ENCODE measurements at places on chromosomes 12 and 14.
A peak's percentile ranks its signal among the peaks of the same experiment; 100 is the strongest.

DNA sequence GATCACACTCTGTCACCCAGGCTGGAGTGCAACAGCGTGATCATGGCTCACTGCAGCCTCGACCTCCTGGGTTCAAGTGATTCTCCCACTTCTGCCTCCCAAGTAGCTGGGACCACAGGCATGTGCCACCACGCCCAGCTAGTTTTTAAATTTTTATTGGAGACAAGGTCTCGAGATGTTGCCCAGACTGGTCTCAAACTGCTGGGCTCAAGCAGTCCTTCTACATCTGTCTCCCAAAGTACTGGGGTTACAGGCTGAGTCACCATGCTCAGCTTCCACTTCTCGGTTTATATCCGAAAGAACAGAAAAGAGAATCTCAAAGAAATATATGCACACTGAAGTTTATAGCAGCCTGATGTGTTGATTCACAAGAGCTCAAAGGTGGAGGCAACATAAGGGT, 107.5 kb downstream of the SCARB1 start:
- no peak overlapping the region for H3K27ac ChIP-seq
- no peaks in the 10 kb centered on the region for H3K36me3 ChIP-seq
- no peaks in the 10 kb centered on the region for H3K4me1 ChIP-seq
- H3K27me3 ChIP-seq: no peaks in the 10 kb centered on the region
- no peak for DNase-seq

GRCh38 chr12:105378911-105379310, 48.4 kb downstream of the C12orf75 start:
- no peak overlapping the region for H3K27ac ChIP-seq
- H3K27me3 ChIP-seq: no peaks in the 10 kb centered on the region

DNA sequence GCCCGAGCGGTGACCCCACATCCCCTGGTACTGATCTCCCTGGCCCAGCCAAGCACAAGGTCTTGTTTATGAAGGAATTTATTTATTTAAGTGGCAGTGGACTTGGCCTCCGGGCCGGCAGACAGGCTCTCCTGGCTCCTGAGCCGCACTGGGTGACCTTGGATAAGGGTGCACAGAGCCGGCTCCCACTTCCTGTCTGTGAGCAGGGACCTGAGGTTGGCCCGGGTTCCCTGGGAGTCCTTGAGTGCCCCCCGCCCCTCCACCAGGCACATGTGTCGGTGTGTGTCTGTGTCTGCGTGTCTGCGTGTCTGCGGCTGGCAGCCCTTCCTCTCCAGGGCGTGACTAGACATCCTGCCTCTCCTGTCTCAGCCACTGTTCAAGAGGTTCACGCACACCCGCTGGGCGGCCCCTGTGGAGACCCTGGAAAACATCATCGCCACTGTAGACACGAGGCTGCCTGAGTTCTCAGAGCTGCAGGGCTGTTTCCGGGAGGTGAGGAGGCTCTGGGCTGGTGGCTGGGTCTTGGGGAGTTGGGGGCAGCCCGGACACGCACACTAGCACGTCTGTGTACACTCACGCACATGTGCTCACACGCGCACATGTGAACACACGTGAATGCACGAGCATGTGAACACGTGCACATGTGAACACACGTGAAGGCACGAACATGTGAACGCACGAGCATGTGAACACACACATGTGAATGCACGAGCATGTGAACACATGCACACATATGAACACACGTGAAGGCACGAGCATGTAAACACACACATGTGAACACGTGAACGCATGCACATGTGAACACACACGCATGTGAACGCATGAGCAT, 9.3 kb downstream of the TNFAIP2 start:
- DNase-seq: no peak
- no peaks in the 10 kb centered on the region for H3K27me3 ChIP-seq
- no peaks in the 10 kb centered on the region for H3K36me3 ChIP-seq
- H3K27ac ChIP-seq: no peak overlapping the region

DNA sequence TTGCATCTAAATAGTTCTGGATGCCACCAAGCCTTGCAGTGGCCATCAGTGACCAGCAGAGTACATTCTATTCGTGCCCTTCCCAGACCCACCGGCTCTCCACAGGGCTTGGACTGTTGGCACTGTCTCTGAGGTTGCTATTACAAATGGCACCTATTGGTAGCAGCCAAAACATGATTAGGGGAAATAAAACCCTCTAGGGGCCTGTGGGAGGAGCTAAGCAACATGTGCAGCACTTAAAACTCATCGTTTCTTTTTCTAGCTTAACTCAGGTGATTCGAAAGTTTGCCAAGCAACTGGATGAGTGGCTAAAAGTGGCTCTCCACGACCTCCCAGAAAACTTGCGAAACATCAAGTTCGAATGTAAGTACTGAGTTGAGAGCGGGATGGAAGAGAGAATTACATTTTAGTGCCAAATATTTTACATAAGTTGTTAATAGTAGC, 65.4 kb upstream of the RIC8B start:
- H3K27ac ChIP-seq: no peak overlapping the region
- H3K36me3 ChIP-seq: no peaks in the 10 kb centered on the region
- no peaks in the 10 kb centered on the region for H3K4me1 ChIP-seq
- H3K27me3 ChIP-seq: no peaks in the 10 kb centered on the region
- no peak overlapping the region for H3K4me3 ChIP-seq

DNA sequence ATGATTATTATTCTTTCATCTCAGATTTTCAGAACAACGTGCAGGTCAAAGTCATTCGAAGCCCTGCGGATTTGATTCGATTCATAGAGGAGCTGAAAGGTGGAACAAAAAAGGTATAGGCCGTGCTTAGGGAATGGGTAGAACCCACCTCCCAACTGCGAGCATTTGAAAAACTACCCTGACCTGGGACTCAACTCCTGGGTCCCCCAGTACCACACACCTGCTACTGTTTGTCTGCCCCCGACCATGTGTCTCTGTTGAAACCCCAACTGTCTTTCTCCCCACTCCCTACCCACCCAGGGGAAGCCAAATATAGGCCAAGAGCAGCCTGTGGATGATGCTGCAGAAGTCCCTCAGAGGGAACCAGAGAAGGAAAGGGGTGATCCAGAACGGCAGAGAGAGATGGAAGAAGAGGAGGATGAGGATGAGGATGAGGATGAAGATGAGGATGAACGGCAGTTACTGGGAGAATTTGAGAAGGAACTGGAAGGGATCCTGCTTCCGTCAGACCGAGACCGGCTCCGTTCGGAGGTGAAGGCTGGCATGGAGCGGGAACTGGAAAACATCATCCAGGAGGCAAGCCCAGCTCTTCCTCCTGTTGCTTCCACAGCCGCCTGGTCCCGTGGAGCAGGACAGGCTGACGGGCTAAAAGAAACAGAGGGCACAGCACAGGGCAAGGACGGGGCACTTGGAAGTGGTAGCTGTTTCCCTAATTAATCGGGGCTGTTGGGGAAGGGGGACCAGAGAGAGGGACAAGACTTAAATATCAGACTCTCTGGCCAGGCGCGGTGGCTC, 20.5 kb downstream of the AGAP2 start:
- H3K4me3 ChIP-seq: no peak overlapping the region
- no peak overlapping the region for H3K27ac ChIP-seq
- no peak for DNase-seq
- no peaks in the 10 kb centered on the region for H3K4me1 ChIP-seq

- H3K27me3 ChIP-seq: no peaks in the 10 kb centered on the region
- no peak for DNase-seq
- no peak overlapping the region for H3K27ac ChIP-seq
- H3K4me3 ChIP-seq: no peak overlapping the region
- H3K36me3 ChIP-seq: no peaks in the 10 kb centered on the region
Observed at GRCh38 chr12:3228552-3228951, 151.4 kb downstream of the TSPAN9 start.

- no peaks in the 10 kb centered on the region for H3K27me3 ChIP-seq
- H3K4me3 ChIP-seq: no peak overlapping the region
- H3K4me1 ChIP-seq: no peaks in the 10 kb centered on the region
- no peak overlapping the region for H3K27ac ChIP-seq
- no peak for DNase-seq
Observed at GRCh38 chr12:6140651-6141447, 16.4 kb upstream of the VWF start.

GRCh38 chr14:67680941-67681340, 6.5 kb upstream of the VTI1B start:
- no peak overlapping the region for H3K4me3 ChIP-seq
- H3K27ac ChIP-seq: no peak overlapping the region
- peak; percentile 50 for DNase-seq
- no peaks in the 10 kb centered on the region for H3K27me3 ChIP-seq

GRCh38 chr14:63478010-63478409, 65.2 kb downstream of the PPP2R5E start:
- no peaks in the 10 kb centered on the region for H3K36me3 ChIP-seq
- no peak for DNase-seq
- H3K4me1 ChIP-seq: no peaks in the 10 kb centered on the region
- H3K27me3 ChIP-seq: no peaks in the 10 kb centered on the region

GRCh38 chr14:45198551-45198950, 54.5 kb downstream of the MIS18BP1 start:
- H3K36me3 ChIP-seq: no peaks in the 10 kb centered on the region
- no peak for DNase-seq
- no peaks in the 10 kb centered on the region for H3K4me1 ChIP-seq

DNA sequence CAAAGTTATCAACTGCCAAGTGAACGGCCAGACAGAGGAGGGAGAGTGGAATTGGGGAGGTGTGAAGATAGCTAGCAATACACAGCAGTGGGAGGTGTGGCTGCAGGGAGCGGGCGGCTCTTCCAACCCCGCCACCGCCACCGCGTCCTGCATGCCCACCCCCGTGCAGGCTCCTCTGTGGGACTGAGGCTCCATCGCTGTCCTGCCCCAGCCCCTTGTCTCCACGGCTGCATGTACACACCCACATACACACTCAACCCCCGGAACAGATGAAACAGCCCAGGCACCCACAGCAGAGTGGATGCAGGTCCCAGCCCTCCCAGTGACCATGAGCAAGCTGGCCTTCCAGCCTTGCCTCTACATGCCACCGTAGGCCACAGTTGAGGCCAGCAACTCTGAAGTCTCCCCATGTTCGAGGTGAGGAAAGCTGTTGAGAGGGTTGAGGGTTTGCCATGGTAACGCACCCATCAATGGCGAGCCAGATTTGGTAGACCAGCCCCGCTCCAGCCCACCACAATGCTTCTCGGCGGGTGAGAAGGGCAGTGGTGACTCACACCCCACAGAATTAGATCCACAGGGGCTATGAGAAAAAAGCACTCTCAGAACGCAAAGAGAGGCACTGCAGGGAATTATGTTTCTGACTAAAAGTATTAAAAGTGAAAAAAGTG, 39.3 kb downstream of the PITPNM2 start:
- H3K36me3 ChIP-seq: no peaks in the 10 kb centered on the region
- H3K4me1 ChIP-seq: peaks cover 8% of the 10 kb centered on the region
- H3K4me3 ChIP-seq: no peak overlapping the region
- DNase-seq: no peak

- no peak overlapping the region for H3K4me3 ChIP-seq
- DNase-seq: peak; percentile 96
- no peaks in the 10 kb centered on the region for H3K27me3 ChIP-seq
- no peak overlapping the region for H3K27ac ChIP-seq
- H3K4me1 ChIP-seq: no peaks in the 10 kb centered on the region
- H3K36me3 ChIP-seq: no peaks in the 10 kb centered on the region
Observed at GRCh38 chr12:116599285-116600136, 40.3 kb downstream of the MAP1LC3B2 start.

- H3K27me3 ChIP-seq: no peaks in the 10 kb centered on the region
- H3K4me1 ChIP-seq: no peaks in the 10 kb centered on the region
- H3K36me3 ChIP-seq: no peaks in the 10 kb centered on the region
- DNase-seq: no peak
- H3K27ac ChIP-seq: no peak within 1 kb of the TSS
- peak within 1 kb of the TSS; percentile 94 for H3K4me3 ChIP-seq
Observed at GRCh38 chr14:64879635-64880220, at the start of gene SPTB. SPTB (minus strand) TSS chr14:64879907; CDS start chr14:64823094, 56,813 bp downstream.

GRCh38 chr12:57629897-57630471, 3.0 kb downstream of the B4GALNT1 start:
- no peak for DNase-seq
- H3K27ac ChIP-seq: no peak overlapping the region
- H3K4me1 ChIP-seq: no peaks in the 10 kb centered on the region
- no peak overlapping the region for H3K4me3 ChIP-seq

DNA sequence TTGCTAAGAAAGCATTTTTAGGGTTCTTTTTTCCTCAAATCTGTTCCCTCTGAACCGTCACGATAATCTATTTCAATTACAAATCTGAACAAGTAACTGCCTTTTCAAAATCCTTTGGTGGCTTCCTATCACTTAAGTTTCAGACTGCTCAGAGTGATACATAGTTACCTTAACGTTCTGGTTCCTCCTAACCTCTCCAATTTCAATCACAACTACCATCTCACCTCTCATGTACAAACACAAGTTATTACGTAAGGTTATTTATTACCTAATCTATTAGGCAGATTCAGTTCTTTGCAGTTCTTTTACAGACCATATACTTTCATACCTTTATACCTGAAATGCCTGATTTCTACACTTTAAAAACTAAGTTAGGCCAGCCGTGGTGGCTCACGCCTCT, 12.1 kb downstream of the RNF212B start:
- no peak for DNase-seq
- no peak overlapping the region for H3K27ac ChIP-seq
- H3K27me3 ChIP-seq: no peaks in the 10 kb centered on the region
- H3K4me3 ChIP-seq: no peak overlapping the region
- no peaks in the 10 kb centered on the region for H3K36me3 ChIP-seq

DNA sequence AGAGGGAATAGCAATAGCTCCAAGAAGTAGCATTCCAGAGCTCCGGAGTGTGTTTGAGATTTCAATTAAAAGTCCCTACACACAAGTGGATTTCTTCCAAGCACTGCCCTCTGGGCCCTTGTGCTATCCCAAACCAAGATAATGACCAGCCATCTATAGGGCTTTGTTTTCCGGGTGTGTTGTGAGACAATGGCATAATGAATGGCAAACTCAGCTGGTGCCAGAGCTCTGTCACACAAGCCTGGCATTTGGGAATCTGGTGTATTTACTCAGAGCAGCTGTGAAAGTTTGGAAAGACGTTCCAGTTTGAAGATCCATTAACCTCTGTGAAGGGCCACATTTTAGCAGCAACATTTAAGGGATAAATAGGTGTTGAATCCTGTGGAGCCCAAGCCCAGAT, 61.2 kb upstream of the TMTC2 start:
- H3K4me1 ChIP-seq: no peaks in the 10 kb centered on the region
- no peak for DNase-seq
- no peaks in the 10 kb centered on the region for H3K36me3 ChIP-seq
- no peaks in the 10 kb centered on the region for H3K27me3 ChIP-seq

GRCh38 chr12:89768586-89769482, 60.2 kb upstream of the ATP2B1 start:
- H3K4me1 ChIP-seq: no peaks in the 10 kb centered on the region
- no peaks in the 10 kb centered on the region for H3K36me3 ChIP-seq
- no peak for DNase-seq
- no peaks in the 10 kb centered on the region for H3K27me3 ChIP-seq

GRCh38 chr12:1890119-1890703, 28.2 kb downstream of the CACNA2D4 start:
- H3K36me3 ChIP-seq: no peaks in the 10 kb centered on the region
- H3K27me3 ChIP-seq: no peaks in the 10 kb centered on the region
- H3K27ac ChIP-seq: no peak overlapping the region

DNA sequence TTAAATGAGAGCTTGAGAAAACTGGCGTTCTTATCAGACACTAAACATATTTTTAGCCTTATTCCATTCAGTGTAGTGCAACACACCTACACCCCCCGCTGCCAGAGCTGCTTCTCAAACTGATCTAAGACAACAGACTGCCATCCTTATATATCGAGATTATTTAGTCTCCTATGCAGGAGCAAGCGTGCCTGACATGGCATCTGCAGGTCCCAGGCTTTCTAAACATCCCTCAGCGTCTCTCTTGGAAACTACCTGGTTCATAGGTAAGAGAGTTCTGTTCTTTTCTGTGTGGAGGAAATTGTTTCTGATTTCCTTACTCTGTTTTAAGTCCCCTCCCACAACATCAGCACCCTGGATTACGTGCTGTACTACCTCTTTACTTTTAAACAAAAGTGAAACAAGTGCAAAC, 117.1 kb upstream of the PTPRB start:
- H3K27ac ChIP-seq: no peak overlapping the region
- DNase-seq: no peak
- peak overlapping the region; percentile 75 for H3K4me3 ChIP-seq

Data from aorta (tissue), 5 donors.